CD8-positive, alpha-beta memory T cell (primary cell): ENCODE measurements at places on chromosomes 6 and 20. TPM values are rescaled to one million over a fixed set of nuclear protein-coding genes. Genes with fewer than 3 reads are reported as not detected.
A peak's percentile ranks its signal among the peaks of the same experiment; 100 is the strongest.

CLDN20 gene
- not detected for total RNA-seq

GRCh38 chr20:61974357-61974665 is 91.4 kb downstream of the TAF4 start:
- no peak overlapping the region for H3K4me3 ChIP-seq
- peaks cover 11% of the 10 kb centered on the region for H3K36me3 ChIP-seq
- H3K27ac ChIP-seq = no peak overlapping the region
- H3K4me1 ChIP-seq = no peaks in the 10 kb centered on the region
- DNase-seq = no peak
- H3K27me3 ChIP-seq = no peaks in the 10 kb centered on the region

ASIP gene
- total RNA-seq = not detected

DNA sequence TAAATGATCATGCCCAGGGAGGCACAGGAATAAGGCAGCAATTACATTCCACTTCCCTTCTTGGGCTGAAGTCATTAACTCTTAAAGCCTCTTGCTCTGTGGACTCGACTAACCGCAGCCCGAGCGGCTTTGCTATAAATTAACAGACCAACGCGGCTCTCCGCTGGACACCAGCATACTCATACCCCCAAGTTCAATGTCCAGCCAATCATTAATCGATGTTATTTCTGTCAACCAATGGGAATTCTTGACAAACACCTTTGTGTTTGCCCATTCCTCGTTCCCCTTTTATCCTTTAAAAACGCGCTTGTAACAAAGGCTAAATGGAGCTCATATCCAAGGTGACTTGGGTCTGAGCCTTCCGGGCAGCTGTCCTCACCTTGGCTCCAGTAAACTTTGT is 183.1 kb upstream of the RALGAPA2 start:
- H3K27ac ChIP-seq = no peak overlapping the region
- no peak for DNase-seq
- no peaks in the 10 kb centered on the region for H3K27me3 ChIP-seq
- H3K36me3 ChIP-seq = no peaks in the 10 kb centered on the region
- H3K4me1 ChIP-seq = no peaks in the 10 kb centered on the region
- no peak overlapping the region for H3K4me3 ChIP-seq

GRCh38 chr6:94645191-94645590 is 932.1 kb upstream of the MANEA start:
- H3K27ac ChIP-seq = no peak overlapping the region
- H3K4me1 ChIP-seq = no peaks in the 10 kb centered on the region
- H3K36me3 ChIP-seq = no peaks in the 10 kb centered on the region
- H3K4me3 ChIP-seq = no peak overlapping the region

PNLDC1 gene
- 0.80 TPM for total RNA-seq

BNIP5 gene
- total RNA-seq = not detected

GRCh38 chr6:89834884-89835792 is 5.5 kb downstream of the CASP8AP2 start:
- no peaks in the 10 kb centered on the region for H3K27me3 ChIP-seq
- H3K36me3 ChIP-seq = no peaks in the 10 kb centered on the region
- H3K4me1 ChIP-seq = peaks cover 47% of the 10 kb centered on the region
- H3K27ac ChIP-seq = no peak overlapping the region
- DNase-seq = no peak

GRCh38 chr6:121647905-121648304 is 212.5 kb downstream of the GJA1 start:
- H3K27ac ChIP-seq = no peak overlapping the region
- no peak for DNase-seq
- H3K36me3 ChIP-seq = no peaks in the 10 kb centered on the region
- peaks cover 24% of the 10 kb centered on the region for H3K4me1 ChIP-seq
- no peaks in the 10 kb centered on the region for H3K27me3 ChIP-seq

GJA10 gene
- not detected for total RNA-seq

NHSL1 gene
- total RNA-seq = 0.72 TPM

GRCh38 chr20:19995220-19995863 is 21.8 kb upstream of the NAA20 start:
- no peaks in the 10 kb centered on the region for H3K4me1 ChIP-seq
- H3K27me3 ChIP-seq = no peaks in the 10 kb centered on the region
- no peak overlapping the region for H3K27ac ChIP-seq
- H3K4me3 ChIP-seq = no peak overlapping the region

- H3K4me3 ChIP-seq = no peak overlapping the region
- H3K27ac ChIP-seq = no peak overlapping the region
- no peak for DNase-seq
- H3K36me3 ChIP-seq = no peaks in the 10 kb centered on the region
These were observed 59.0 kb upstream of the AFDN start for GRCh38 chr6:167767715-167768107.

GRCh38 chr6:139051396-139052060 is 23.0 kb downstream of the ABRACL start:
- no peak for DNase-seq
- H3K4me3 ChIP-seq = no peak overlapping the region
- H3K27me3 ChIP-seq = no peaks in the 10 kb centered on the region
- H3K4me1 ChIP-seq = no peaks in the 10 kb centered on the region
- H3K36me3 ChIP-seq = no peaks in the 10 kb centered on the region

PAX1 gene
- total RNA-seq = not detected

HLA-DRB5 gene
- 0.82 TPM for total RNA-seq

- no peaks in the 10 kb centered on the region for H3K36me3 ChIP-seq
- no peak overlapping the region for H3K4me3 ChIP-seq
- H3K27me3 ChIP-seq = no peaks in the 10 kb centered on the region
- DNase-seq = no peak
- no peaks in the 10 kb centered on the region for H3K4me1 ChIP-seq
These were observed 70.2 kb downstream of the CDH4 start for GRCh38 chr20:61322151-61322865.

- no peaks in the 10 kb centered on the region for H3K27me3 ChIP-seq
- H3K4me3 ChIP-seq = peak overlapping the region; percentile 93
- peaks cover 40% of the 10 kb centered on the region for H3K4me1 ChIP-seq
- no peak overlapping the region for H3K27ac ChIP-seq
- H3K36me3 ChIP-seq = peaks cover 6% of the 10 kb centered on the region
These were observed 552 bp upstream of the DEF6 start for GRCh38 chr6:35296931-35297600.

DNA sequence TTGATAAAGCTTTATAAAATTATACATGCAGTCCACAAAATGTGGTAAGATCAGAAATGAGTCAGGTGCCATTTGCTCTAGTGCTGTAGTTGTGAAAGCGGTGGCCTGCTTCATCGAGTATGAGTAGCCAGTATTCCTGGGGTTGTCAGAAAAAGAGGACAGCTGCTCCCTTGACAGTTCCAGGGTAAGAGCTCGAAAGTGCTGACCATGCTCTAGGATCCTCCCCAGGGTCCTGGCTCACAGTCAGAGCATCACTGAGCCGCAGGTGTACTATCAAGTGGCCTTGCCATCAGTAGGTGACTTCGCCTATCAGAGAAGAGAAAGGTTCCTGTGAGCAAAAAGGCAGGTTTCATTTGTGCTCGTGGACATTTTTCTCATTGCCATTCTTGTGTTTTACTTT is 3.6 kb downstream of the BTBD3 start:
- no peak overlapping the region for H3K4me3 ChIP-seq
- no peaks in the 10 kb centered on the region for H3K27me3 ChIP-seq
- H3K36me3 ChIP-seq = no peaks in the 10 kb centered on the region
- no peaks in the 10 kb centered on the region for H3K4me1 ChIP-seq
- DNase-seq = no peak
